Nucleus accumbens (tissue), 56 donors: ENCODE measurements at places on chromosomes 13 and 19.

- no peak for DNase-seq
These were observed 61.5 kb upstream of the ZNF536 start for GRCh38 chr19:30310602-30311263.

DNA sequence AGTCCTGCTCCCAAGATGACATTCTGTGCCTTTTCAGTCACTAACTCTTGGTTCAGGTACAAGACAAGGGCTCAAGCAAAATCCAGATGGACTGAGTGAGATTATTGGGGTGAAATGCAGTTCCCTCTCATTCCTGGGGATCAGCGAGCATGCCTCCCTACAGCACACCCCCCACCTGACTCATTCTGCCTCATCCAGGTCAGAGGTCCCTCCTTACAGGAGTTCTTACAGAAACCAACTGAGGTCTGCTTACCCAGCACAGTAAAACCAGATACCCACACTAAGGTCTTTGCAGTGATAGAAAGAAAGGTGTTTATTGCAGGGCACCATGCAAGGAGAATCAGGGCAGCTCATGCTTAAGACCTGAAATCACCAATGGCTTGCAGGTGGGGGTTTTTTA lies 21.6 kb upstream of the MRI1 start:
- DNase-seq, result no peak

GRCh38 chr13:75656425-75656989 lies 20.4 kb downstream of the LMO7 start:
- no peak for DNase-seq

GRCh38 chr19:37334179-37335071 lies 36.5 kb upstream of the ZNF527 start:
- peak; percentile 86 for DNase-seq

GRCh38 chr19:34508540-34508939 lies 27.0 kb downstream of the WTIP start:
- no peak for DNase-seq

DNA sequence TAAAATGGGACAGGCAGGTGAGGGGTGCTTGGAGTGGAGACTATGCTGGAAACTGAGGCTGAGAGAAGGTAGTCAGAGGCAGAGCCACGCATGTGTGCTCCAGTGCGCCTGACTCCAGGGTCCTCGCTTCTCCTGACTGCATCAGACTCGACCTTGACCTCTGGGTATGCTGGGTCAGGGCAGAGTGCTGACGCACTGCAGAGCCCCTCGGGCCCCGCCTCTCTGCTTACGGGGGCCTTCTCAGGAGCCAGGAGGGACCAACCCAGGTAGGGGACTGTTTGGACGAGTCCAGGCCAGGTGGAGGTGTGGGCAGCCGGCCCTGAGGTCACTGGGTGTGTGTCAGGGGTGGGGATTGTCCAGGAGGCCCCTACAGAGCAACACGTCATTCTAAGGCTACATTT lies 22.9 kb upstream of the SLC7A10 start:
- DNase-seq, result no peak

DNA sequence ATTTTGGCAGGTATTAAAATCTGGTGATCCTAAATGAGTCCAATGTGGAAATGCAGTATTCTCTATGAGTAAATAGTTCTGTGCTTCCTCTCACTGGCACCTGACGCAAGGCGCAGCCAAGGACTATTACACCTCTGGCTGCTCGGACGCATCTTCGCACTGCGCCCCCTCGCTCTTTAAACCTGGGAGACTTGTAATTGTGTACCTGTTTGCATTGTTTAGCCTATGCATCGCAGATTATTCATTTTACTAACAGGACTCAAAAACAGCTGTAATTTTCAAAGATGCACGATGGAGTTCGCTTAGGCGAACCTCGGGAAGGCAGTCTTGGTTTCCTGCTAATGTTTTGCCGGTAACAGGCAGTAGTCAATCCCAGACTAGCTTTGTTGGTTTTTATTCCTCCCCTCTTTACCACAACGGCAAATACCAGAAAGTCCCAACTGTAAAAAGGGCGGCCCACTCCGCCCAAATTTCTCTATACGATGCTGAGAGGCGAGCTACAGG lies 113.2 kb downstream of the KCNRG start:
- DNase-seq, result no peak

GRCh38 chr13:28406733-28407266 lies 88.1 kb downstream of the FLT1 start:
- DNase-seq, result no peak

- no peak for DNase-seq
These were observed 87.6 kb downstream of the CAB39L start for GRCh38 chr13:49356223-49356622.

DNA sequence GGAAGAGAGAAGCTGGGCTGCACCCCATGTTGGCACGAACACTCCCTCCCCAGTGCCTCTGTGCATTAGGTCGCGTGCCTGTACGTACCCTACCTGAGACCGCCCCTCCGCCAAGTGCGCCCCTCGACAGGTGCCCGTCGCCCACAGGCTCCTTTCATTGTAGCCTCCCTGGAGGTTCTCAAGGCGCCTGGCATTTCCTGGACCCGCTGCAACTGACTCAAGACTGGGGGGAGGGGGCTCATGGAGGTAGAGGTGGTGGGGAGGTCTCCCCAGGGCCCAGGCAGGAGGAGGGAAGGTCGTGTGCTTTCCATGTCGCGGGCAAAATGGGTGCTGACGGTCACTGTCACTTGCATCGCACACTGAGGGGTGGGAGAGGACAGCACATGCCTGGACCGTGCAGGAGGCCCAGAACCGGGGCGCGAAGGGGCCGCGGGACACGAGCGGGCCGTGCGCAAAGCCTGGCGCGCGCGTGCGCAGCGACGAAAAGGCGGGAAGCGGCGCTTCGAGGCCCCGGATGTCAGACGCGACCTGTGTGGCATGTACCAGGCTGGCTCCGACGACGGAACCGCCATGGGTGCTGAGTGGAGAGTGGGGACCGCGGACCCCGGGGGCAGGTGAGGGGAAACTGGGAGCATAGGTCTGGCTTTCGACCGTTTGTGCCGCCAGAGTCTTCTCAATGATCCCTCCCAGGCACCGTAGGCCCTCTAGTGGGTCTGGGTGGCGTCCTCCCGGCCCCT lies 16.5 kb downstream of the NFIX start:
- no peak for DNase-seq

DNA sequence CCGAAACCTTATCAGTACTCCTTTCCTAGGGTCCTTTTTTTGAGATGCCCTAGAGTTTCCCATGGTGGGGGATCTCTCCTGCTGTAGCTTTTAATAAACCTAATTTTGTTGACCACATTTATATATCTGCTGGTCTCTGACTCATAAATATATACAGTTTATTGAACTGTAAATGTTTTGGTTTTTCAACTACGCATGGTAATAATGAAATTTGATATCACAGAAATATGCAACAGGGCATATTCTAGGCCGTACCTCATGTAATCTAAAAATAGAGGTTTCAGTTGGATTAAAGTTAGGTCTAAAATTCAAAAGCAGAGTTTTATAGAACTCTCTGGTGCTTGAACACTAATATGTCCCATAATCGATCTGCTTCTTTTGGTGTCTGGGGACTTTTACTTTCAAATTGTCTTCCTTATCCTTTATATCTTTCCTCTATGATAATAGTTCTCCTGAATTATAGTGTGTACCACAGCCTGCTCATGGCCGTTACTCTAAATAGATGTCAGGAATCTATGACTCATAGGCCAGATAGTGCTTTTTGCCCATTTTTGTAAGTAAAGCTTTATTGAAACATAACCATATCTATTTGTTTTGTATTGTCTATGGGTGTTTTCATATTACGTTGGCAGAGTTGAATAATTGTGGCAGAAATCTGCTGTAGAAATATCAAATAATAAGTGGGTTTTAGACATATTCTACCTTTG lies 324.8 kb upstream of the PCDH9 start:
- DNase-seq, result no peak

DNA sequence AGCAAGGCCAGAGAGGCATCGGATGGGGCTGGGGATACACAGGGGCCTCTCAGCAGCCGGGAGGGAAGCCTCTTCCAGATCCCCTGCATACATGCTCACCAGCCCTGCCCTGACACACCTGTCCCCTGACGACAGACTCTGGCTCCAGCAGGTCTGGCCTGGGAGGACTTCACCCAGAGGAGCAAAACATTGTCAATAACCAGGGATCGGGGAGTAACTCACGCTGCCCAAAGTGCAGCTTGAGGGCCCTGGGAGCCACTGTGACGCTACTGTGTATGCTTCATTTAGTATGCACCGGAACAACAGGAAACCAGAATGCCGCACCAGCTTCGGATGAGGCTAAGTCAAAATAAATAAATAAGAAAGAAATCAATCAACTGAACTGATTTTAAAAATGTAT lies 12.4 kb upstream of the CD22 start:
- no peak for DNase-seq

- DNase-seq, result no peak
These were observed 1.1 kb downstream of the PTGER1 start for GRCh38 chr19:14473978-14474578.

DNA sequence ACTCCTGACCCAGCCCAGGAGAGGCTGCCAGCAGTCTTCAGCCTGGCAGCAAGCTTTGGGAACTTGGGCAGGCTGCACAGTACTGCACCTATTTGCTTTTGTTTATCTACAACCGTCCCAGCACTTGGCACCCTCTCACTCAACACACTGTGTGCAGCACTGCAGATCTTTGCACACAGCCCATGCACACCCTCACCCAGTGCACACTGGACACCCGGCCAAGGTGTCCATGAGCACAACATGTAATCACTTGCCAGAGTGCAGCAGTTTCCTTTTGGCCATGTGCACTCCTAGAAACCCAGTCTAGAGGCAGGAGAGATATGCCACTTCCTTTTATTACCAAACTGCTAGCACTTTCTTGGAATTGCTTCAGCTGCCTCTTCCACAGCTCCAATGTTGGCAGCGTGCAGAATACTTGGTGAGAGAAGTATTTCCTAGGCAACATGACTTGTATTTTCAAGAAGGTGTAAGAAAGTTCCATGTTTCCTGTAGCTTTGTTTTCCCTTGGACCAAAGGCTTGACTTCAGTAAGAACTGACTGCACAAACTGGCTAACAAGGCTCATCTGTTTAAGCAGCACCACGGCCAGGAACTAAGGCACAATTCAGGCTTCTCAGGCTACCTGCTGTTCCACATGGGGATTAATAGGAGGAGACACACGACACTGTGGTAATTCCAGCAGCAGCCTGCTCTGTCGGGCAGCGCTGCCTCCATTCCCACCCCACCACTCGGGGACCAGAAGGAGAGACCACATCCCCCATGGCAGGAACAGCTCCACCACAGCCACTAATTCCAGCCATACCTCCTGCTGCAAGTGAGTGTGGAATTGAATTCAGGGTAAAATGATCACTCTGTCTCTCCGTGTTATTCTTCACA lies 15.3 kb downstream of the ATP7B start:
- DNase-seq, result no peak

- DNase-seq, result no peak
These were observed 108.6 kb upstream of the DOCK9 start for GRCh38 chr13:99086267-99087097.

- peak; percentile 24 for DNase-seq
These were observed 1.2 kb downstream of the RABAC1 start for GRCh38 chr19:41957838-41958366.

DNA sequence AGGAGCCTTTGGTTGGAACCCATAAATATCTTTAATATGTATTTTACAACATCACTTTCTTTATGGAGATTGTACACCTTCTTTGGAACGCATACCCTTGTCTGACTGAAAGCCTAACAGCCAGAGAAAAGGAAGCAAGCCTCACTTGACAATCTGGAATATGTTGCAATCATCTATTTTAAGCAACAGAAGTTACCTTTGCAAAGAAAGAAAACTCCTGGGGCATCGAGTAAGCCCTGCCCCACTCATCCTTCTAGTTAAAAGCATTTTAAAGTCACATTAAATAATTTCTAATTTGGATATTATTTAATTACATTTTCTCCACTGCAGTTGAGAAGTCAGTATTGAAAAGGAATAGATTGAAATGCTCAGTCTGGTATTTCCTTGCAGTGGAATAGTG lies 542.7 kb downstream of the MYO16 start:
- DNase-seq, result no peak

GRCh38 chr13:49373716-49374115 lies 70.1 kb downstream of the CAB39L start:
- no peak for DNase-seq

- DNase-seq, result no peak
These were observed 19.0 kb upstream of the N4BP2L1 start for GRCh38 chr13:32446773-32447465.

- no peak for DNase-seq
These were observed 4.6 kb downstream of the ZNF444 start for GRCh38 chr19:56145698-56146097.

DNA sequence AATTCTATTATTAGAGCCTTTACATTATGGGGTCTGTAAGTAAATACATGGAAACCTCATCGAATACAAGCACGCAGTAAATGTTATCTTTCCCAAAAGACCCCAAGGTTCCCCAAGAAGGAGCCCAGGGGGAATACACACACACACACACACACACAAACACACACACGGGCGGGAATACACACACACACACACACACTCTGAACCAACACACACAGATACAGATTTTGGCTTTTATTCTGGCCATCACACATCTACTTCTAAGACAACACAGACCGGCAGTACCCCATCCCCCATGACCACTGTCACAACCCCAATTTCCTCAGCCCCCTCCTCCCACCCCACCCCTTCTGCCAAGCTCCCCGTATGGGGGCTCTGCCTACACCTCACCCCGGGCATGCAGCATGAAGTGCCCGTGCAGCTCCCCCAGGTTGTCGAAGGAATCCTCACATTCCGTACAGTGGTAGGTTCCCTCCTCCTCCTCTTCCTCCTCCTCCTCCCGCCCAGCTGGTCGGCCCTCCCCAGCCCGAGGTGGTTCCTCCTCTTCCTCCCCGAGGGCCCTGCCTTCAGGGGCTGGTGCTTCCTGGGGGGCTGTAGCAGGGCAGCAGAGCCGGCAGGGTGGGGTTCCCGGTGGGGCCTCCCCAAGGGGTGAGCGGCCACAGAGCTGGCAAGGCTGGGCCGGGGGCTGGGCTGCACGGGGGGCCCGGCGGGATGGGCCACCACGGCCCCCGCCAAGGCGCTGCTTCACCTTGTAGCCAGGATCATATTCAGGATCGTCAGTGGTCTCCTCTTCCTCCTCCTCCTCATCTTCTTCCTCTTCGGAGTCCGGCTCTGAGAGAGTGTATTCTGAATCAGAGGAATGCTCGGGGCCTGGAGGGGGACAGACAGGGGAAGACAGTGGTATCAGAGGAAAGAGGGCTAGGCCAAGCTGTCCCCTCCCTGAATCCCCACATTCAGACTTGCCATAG lies 4.4 kb upstream of the SRRM5 start:
- no peak for DNase-seq

DNA sequence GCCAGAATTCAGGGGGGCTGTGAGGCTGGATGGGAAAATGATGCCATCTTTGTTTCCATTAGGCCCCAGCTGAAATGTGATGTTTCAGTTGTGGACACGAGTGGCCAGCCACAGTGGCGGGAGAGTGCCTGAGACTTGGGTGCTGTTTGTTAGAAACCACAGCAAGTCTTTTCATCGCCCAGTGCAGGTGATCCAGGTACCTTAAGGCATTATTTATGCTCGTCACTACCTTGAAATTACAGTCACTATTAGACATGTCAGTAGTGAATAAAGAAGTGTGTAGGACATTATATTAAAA lies 82.5 kb upstream of the TM9SF2 start:
- no peak for DNase-seq

GRCh38 chr19:858868-859843 lies at the start of gene CFD:
Gene CFD (plus strand): TSS chr19:859664. CDS start chr19:859690, 26 bp downstream.
- no peak for DNase-seq

- DNase-seq, result no peak
These were observed 67.7 kb upstream of the STARD13 start for GRCh38 chr13:33353210-33353609.

GRCh38 chr19:45585158-45585577 lies 566 bp upstream of the OPA3 start:
- no peak for DNase-seq
